ENCODE measurements at places on chromosomes 11 and 22.

GRCh38 chr11:125315079-125315740 lies 150.7 kb downstream of the PKNOX2 start:
- no peak for DNase-seq

DNA sequence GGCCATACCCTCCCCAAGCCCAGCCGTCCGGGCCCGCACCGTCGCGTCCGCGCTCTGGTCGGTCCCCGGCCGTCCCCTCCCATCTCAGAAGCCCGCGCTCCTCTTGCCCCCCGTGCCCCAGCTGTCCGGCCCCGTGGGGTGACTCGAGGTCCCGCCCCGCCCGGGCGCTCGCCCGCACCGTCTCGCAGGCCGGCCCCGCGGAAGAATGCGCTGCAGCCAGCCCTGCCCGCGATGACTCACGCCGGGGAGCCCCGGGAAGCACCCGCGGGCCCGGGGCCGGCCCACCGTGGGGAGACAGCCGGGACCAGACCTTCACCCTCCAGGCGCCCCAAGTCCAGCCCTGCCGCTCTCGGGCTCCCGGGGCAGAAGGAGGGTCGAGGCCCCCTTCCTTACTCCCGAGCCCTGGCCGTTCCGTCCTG lies 320 bp upstream of the PHLDA2 start:
- no peak for DNase-seq

DNA sequence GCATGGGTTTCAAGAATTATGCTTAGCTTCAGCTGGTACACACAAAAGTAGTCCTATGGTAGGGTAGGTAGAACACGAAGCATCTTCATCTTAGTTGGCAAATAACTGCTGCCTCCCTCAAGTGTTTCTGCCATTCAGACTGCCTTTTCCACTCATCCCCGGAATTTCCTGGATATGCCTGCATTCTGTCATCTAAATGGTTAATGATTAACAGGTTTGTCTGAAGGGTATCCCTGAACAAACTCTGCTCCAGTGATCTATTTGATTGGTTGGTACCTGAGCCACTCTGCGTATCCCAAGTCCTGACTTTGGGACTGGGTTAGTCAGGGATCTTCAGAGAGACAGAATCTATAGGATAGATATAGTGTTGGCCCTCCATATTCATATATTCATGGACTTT lies 272.3 kb upstream of the RAG2 start:
- DNase-seq, result no peak

- no peak for DNase-seq
Measured at GRCh38 chr11:73907191-73907590, 30.4 kb downstream of the PAAF1 start.
